Activated CD4-positive, alpha-beta T cell treated with anti-CD3 and anti-CD28 coated beads for 4 hours (primary cell): ENCODE measurements at places on chromosomes 1 and 21.

GRCh38 chr1:32716312-32717148, 14.0 kb upstream of the SYNC start:
- DNase-seq: peak; percentile 23

DNA sequence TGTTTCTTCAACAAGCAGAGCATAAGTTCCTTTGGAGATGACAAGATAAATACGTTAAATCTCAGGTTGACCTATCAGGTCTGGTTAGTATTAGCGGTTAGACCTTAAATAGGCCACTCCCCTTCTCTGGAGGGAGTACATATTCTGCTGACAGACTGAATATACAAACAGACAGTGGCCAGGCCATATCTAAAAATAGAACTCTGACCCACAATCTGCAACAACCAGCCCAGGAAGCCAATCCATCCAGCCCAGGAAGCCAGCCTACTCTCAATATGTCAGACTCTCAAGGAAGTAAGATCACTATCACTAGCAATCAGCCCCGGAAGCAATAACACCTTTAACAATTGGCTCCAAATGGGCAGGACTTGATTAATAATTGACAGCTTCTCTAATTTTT, 6.7 kb downstream of the IL20 start:
- DNase-seq: no peak

DNA sequence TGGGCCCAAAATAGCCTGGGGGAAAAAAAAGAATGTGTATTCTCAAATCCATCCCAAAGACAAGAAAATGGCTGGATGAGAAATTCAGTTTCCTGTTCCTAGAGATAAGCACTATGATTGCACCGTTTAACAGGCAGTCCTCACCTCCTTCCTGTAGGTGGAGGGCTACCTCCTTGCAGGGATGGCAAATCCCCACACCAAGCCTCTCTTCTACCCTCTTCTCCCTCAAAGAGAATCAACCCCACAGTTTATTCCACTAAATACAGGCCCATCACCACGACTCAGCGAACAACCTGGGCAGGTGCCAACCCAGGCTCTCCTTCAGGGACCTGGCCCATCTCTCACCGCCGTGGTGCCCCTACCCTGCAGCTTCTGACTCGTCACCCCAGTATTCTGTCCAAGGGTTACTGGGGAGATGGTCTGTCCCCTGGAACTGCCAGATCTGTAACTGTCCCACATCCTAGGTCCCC, 3.4 kb upstream of the CHD5 start:
- DNase-seq: no peak

- no peak for DNase-seq
Observed at GRCh38 chr1:34162852-34163766, 1.9 kb downstream of the CSMD2 start.

- DNase-seq: no peak
Observed at GRCh38 chr1:61497013-61497412, 227.9 kb downstream of the TM2D1 start.

DNA sequence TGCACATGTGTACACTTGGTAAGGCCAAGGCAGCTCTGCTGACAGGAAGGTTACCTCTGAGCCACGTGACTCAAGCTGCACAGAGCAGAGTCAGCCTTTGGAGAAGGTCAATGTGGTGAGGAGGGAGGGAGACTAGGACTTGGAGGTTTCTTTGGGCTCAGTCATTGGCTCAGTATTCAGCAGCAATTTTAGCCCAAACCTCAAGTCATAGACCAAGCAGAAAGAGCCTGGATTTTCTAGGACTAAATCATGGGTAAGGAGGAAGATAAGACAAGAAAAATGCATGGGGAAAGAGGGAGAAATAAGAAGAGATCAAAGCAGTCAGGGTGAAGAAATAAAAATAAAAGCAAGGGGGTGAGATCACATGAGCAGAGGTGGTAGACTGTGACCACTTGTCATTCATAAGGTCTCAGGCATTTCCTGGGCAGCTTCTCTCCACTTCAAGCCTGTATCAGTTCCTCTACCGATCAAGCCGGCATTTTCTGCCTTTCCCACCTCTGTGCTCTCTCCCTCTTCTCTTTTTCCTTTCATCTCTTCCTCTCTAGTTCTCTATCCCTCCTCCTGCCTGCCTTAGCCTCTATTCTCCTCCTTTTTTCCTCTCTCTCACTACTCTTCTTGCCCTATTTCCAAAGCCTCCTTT, 51.7 kb upstream of the DUSP10 start:
- no peak for DNase-seq
